COLO829 (cell line): ENCODE measurements at places on chromosomes 1 and 21.

DNA sequence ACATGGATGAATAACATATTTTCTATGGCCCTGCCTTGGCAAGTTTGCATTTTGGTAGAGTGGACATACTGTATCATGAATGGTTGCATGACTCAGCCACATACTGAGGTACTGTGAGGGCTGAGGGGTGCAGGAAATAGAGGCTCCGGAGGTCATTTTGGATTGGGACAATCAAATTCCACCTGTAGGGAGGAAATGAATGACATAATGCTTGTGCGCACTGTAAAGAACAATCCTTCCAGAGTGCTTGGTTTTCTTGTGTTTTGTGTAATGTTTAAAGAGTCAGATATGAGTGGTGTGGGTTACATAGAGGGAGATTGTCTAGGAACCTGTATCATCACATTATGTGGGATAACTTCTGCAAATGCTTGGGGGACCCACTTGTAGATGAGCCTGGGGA is 329.9 kb upstream of the PROX1 start:
- DNase-seq = no peak

DNA sequence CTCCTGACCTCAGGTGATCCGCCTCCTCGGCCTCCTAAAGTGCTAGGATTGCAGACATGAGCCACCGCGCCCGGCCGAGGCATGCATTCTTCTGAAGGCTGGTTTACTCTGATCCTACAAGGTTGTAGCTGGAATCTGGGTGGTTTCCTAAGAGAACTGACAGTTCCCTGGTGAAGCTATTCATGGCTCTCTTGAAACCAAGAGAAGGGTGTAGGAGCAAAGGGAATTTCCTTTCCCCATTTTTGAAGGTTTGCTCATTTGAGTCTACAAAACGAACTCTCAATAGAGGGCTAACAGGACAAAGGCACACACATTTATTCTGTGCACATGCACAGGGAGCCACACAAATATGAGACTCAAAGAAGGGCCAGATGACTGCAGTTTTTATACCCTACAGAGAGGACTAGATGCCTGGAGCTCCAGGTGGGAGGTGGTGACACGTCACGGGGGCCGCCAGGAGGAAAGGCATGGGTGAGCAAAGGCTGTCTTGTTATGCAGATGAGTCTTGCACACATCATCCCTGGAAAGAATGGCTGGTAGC is 49.5 kb upstream of the ERRFI1 start:
- no peak for DNase-seq

GRCh38 chr1:22115286-22115685 is 27.6 kb downstream of the WNT4 start:
- DNase-seq = no peak

GRCh38 chr21:45084881-45085536 is 10.6 kb downstream of the ADARB1 start:
- no peak for DNase-seq

DNA sequence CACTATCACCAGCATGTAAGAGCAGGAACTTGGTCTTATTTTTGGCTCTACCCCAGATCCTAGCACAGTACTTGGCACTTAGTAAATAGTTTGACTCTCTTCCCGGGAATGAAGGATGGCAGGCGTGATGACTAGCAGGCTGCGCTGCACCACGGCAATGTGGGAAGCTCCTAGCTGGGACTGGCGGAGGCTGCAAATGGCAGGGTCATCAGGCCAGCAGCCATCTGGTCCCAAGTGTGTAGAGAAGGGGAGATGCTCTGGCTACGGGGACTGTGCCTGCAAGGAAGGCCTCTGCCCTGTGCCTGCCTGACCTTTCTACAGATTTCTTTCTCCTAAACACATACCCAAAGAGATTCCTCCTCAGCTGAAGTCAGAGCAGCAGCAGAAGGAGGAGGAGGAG is 95.0 kb downstream of the KCND3 start:
- DNase-seq = no peak

DNA sequence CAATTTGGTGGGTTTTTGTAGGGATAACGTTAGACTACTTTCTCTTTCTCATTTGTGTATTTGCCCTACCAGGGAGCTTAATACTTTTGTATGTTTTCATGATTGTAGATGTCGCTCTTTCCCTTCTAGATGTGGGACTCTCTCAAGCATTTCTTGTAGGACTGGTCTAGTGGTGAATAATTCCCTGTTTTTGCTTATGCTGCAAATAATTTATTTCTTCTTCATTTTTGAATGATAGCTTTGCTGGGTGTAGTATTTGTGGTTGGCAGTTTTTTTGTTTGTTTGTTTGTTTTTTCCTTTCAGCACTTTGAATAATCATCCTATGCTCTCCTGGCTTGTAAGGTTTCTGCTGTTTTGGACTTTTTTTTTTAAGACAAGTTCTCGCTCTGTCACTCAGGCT is 22.5 kb upstream of the TTC22 start:
- DNase-seq = no peak

GRCh38 chr1:56456435-56457101 is 122.8 kb downstream of the PLPP3 start:
- no peak for DNase-seq

DNA sequence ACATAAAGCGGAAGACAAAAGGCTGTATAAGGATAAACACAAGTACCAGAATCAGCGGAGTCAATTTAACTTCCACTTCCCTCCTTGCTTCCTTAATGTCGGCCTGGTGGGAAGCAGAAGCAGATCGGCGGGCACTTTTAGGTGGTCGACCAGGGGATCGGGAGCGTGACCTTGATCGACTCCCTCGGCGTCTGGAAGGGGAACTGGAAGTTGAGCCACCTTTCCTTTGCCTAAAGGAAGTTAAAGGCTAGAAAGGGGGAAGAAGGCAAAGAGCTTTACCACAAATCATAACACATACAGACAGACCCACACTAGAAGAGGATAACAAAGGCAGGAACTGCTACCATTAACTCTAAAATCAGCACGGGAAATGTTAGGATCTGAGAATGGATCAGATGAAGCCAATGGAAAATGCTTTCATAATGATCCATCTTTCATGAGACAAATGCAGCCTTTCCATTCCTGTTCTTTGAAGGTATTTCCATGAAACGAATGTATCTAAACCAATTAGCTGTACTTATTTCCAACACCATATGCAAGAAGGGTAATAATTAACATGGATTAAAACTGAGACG is 5.7 kb downstream of the LBR start:
- no peak for DNase-seq

- no peak for DNase-seq
These were observed 49.2 kb upstream of the TEKT2 start for GRCh38 chr1:36034692-36035091.

- no peak for DNase-seq
These were observed 189.9 kb downstream of the ZC3H11B start for GRCh38 chr1:219422811-219423598.

DNA sequence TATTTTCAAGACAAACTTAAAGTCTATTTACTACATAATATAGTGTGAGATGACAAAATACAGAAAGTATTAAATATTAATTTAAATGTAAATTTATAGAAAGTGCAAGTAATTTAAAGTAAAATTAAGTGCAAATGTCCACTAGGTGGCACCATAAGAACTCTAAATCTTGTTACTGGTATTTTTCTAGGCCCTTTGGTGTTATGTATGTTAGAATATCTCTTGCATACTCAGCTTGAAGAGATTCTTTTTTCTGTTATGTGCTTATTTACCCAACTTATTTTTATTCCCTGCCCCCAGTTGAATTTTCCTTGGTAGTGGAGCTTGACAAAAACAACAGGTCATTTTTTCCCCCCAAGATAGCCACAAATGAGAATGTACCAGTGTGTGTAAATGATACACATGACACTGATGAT is 71.5 kb downstream of the RPS6KC1 start:
- DNase-seq = peak; percentile 13

GRCh38 chr1:30639881-30640452 is 83.4 kb downstream of the MATN1 start:
- no peak for DNase-seq

DNA sequence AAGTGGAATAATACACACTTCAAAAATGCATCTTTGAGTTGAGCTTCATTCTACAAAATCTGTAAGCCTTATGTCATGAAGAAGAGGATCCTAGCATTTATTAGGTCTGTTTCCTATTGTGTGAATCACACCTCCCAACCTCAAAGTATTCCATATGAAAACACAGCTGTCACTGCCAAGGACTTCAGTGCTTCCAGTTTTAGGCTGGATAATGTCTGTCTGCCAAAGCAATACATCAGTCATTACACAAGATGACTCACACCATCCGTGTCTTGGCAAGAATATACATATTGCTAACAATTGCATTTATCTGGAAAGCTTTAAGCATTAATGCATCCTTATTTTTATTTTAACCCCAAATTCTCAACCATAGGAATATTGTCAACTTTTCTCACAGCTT is 125.7 kb upstream of the TMPRSS15 start:
- DNase-seq = no peak

GRCh38 chr1:14499312-14500040 is 99.0 kb upstream of the KAZN start:
- DNase-seq = no peak

DNA sequence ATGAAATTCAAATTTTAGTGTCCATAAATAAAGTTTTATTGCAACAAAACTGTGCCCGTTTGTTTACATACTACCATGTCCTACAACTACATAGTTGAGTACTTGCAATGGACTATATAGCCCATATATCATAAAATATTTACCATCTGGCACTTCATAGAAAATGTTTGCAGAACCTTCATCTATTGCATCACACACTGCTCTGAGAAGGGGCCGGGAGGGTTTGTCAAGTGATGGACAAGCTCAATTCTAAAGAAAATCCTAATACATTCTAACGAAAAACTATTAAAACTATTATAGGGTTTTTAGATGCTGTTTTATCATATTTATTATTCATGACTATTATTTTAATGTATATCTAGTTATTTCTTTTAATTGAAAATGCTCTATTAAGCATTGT is 35.9 kb downstream of the RGSL1 start:
- no peak for DNase-seq

DNA sequence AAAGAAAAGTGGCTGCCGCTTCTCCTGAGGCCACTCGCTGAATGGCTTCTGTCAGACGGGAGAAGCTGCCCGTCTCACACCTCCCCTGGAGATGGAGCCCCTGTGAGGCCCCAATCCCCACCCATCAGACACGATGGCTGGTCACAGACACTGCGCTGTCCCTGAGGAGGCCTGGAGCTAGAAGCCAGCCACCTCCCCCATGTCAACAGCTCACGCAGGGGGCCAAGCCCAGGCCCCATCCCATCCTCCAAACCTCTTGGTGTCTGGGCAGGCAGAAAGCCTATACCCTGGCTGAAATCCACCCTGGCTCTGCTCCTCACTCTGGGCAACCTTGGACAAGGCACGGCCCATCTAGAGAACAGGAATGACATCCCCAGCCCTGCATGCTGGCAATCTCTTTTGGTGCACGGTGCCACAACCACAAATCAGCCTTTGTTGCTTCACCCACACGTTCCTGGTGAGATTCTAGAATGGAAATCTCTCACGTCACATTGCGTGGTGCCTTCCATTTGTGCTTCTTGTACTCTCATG is 273.9 kb upstream of the VAMP3 start:
- DNase-seq = no peak

- DNase-seq = no peak
These were observed 137.6 kb downstream of the GPATCH2 start for GRCh38 chr1:217493290-217493689.

DNA sequence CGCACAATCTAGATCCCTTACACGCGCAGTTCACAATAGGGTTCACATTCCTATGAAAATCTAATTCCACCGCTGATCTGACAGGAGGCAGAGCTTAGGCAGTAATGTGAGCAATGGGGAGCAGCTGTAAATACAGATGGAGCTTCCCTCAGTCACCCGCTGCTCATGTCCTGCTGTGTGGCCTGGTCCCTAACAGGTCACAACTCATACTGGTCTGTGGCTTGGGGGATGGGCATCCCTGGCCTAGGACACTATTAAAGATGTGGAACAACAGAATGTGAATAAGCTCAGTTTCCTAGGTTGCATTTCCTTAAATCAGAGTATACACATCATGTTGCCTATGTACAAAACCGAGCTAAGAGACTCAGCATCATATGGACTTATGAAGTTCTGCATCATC is 16.2 kb downstream of the IFI44 start:
- DNase-seq = no peak

DNA sequence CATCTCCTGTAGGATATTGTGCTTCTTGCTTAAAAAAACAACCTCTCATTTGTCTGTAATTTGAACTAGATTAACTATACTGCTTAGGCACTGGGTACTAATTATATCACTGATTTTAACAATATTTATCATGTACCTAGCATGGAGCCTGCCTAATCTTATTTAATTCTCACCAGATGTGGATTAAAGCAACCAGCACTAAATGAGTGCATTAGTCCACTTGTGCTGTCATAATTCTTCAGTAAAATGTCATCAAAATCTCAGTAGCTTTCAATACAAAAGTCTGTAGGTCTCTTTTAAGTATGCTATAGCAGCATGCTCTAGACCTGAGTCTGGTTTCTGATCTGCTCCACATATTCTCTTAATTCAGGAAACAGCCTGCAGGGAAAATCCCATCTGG is 368.1 kb downstream of the NCAM2 start:
- DNase-seq = no peak

GRCh38 chr21:31555741-31556191 is 103.7 kb upstream of the SOD1 start:
- DNase-seq = no peak

DNA sequence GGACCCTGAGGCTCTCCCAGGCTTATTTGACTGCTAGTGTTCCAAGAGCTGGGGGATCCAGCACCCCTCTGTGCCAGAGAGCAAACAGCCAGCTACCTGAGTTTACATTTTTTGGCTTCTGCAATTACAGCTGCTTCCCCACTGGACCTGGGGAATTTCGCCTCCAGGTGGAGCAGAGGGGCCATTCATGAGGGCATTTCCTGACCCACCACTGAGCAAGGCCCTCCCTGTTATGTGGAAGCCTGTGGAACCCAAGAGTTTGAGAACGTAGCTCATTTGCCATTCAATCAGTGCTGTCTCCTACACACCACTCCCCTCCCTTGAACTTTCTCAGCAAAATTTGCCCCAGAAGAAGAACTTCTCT is 42.7 kb upstream of the TMEM51 start:
- DNase-seq = no peak

DNA sequence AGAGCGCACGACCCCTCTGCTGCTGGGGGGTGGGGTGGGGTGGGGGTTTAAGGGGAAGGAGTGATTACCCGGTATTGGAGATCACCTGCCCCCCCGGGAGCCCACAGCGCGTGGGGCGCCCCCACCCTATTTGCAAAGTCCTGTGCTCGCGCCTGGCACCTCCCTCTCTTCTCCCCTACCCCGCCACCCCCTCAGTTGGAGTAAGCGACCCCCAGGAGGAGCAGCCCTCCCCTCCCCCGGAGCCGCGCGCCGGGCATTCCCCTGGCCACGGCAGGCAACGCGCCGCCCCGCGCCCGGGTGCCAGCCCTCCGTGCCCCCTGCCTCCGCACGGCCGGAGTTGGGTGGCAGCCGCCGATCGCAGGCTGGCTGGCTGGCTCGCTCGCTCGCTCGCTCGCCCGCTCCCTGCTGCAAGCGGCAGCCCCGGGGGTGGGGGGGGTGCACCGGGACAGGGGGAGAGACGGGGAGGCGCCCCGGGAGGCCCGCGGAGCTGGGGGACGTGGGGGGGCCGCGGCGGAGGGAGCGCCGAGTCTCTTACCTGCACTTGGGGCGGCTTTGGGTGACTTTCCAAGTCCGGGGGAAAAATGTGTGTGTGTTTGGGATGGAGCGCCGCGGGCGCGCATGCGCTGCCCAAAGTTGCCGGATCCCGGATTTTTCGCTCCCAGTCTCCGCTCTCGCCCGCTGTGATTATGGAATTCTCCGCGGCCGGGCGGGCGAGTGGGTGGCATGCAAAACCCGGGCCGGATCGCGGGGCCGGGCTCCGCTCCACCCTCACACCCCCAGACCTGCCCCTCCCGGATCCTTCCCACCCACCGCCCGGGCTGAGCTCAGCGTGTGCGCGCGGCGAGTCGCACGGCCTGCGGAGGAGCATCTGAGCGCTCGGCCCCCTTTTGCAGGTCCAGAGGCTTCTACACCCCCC is at the start of gene CASZ1:
TSS of gene CASZ1 (minus strand) at position 618 of the 916 bp plus-strand sequence. CDS start 102,757 bp downstream, outside the sequence.
- peak; percentile 93 for DNase-seq

- DNase-seq = no peak
These were observed 959 bp downstream of the CD58 start for GRCh38 chr1:116569776-116570357.
